Stimulated activated CD8-positive, alpha-beta memory T cell treated with anti-CD3 and anti-CD28 coated beads, Interleukin-2, amount 100 ng/mL, for 48 hours (primary cell): ENCODE measurements at places on chromosomes 3 and 15.
A peak's percentile ranks its signal among the peaks of the same experiment; 100 is the strongest.

- no peak for DNase-seq
Observed at GRCh38 chr15:54564166-54564565, 585.9 kb downstream of the UNC13C start.

GRCh38 chr3:8762607-8763377, 6.6 kb downstream of the OXTR start:
- no peak for DNase-seq

GRCh38 chr3:94423578-94423977, 360.7 kb downstream of the NSUN3 start:
- no peak for DNase-seq

- DNase-seq = no peak
Observed at GRCh38 chr3:54212723-54213122, 90.4 kb downstream of the CACNA2D3 start.

DNA sequence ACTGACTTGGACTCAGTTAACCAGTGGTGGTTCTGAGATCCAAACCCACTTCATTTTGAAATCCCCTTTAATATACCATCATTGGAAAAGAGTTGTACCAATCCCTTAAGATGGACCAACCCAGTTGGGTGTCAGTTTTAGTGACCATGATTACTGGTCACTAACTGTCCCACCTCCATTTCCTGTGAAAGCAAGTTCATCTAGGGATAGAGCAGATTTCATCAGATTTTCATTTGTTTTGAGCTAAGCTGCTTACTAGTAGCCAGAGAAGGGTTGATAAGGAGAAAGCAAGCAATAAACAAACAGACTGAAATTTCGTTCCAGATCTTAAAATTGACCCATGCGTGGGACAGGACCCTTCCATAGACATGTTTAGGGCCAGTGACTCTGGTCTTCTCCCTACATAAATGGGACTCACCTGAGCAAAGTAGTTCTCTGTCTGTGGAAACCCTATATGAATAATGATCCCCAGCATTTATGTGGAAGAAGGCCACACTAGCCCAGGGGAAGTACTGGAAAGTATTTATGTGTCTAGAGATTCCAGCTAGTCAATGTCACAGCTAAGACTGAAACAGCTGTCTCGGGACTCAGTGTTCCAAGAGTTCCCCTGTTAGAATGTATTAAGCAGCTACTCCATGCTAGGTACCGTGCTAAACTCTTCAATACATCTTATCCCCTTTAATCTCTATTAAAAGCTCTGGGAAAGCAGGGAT, 196.0 kb upstream of the BCL6 start:
- DNase-seq = no peak

DNA sequence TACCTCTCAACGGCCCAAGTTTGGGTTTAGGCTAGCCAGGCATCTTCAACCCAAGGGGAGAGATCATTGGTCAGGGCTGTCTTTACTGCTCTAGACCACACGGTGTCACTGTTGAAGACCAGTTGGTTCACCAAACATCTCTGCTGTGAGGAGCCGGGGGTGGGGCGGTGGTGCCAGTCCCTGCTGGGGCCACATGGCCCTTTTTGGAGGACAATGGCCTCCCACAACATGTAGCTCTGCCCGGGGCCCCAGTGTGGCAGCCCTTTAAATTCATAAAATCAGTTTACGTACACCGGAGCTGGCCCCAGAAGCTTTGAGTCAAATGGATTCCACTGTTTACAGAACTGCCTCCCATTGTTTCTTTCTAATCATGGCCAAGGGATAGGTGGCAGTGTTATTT, 19.1 kb upstream of the TM4SF18 start:
- DNase-seq = peak; percentile 4

DNA sequence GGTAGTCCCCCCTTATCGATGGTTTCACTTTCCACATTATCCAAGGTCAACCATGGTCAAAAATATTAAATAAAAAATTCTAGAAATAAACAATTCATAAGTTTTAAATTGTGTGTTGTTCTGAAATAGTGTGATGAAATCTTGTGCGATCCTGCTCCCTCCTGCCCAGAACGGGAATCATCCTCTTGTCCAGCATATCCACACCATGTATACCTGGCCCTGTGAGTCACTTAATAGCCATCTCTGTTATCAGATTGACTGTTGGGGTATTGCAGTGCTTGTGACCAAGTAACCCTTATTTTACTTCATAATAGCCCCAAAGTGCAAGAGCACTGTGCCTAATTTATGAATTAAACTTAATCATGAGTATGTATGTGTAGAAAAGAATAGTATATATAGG, 19.1 kb downstream of the FAM81A start:
- DNase-seq = no peak

DNA sequence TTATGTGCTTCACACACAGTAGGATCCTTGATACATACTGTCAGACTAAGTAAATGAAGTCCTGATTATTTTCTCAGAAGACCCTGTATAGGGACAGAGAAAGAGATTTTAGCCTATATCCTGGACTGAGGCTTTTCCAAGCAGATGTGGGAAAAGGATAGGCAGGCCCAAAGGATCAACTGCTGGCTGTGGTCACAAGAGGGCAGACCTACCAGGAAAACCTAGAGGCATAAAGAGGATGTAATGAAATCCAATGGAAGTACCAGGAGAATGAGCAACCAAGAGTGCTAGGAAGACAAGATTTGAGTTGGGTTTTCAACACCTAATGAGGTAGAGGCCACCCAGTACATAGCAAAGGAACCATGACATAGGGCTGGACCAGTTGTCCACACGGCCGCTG, 23.1 kb downstream of the DCLK3 start:
- DNase-seq = no peak

DNA sequence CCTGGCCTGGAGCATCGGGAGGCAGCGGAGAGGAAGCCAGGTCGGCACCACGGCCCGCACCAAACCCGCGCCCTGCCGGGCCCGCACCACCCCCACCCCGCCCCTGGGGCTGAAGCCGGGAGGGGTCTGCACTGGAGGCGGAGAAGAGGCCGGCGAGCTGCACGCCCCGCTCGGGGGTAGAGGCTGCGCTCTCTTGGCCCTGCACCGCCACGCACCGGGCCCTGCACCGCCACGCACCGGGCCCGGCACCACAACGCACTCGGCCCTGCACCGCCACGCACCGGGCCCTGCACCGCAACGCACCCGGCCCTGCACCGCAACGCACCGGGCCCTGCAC, 41.4 kb downstream of the MUC20 start:
- DNase-seq = no peak

DNA sequence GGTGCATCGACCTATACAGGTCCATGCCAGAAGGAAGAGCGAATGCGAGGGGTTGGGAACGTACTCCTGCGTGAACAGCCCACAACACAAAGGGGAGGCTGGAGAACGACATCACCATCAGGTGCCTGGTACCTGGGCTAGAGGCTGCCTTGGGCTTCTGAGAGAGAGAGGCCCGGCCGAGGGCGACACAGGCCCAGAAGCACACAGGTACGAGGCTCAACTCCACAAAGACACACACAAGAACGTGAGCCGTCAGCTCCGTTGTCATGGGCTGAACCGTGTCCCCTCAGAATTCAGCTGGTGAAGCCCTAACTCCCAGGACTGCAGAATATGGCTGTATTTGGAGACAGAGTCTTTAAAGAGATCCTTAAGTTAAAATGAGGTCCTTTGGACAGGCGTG, 134.3 kb downstream of the ATP10A start:
- DNase-seq = no peak

DNA sequence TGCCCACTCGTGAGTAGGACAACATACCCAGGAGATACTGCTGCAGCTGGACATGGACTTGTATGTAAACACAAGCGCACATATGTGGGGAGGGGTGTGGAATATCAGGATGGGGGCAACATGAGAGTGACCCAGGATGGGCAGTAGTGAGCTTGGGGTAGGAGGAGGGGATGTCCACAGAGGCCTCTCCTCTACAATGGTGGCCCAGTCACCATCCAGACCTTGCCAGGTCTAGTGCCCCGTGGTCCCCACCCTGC, 266 bp upstream of the ZBTB47 start:
- no peak for DNase-seq

DNA sequence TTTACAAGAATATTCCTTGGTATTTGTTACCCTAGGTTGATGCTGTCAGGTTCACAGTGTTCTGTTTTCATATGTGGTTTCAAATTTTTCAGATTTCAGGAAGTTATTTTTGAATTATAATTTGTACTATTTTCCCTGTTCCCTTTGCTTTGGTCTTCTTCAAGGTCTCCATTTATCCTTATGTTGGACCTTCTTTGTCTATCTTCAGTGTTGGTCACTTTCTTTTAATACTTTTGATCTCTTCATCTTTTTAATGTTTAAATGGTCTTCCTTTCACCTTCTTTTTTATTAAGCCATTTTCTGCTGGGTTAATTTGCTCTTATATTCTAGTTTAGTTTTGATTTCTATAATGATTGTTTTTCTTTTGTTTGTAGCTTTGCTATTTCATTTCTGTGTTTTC, 61.3 kb downstream of the KLHL25 start:
- no peak for DNase-seq

- DNase-seq = no peak
Observed at GRCh38 chr15:70936326-70936725, 43.7 kb downstream of the LRRC49 start.

DNA sequence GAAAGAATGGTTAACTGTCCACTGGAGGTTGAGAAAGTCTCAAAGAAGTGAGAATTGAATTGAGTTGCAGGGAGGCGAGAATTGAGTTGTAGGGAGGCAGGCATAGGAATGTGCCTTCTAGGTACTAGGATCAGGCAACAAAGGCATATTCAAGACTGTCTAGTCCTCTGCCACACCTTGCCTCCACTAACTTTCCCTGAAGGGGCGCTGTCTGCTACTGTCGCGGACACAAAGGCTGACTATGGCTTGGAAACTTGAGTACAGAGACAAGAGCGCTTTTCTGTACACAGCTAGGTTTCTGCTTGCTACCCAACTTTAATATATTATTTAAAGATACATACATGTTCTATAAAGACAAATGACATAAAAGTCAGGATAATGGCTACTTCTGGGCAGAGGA, 10.4 kb upstream of the FBXL22 start:
- no peak for DNase-seq

DNA sequence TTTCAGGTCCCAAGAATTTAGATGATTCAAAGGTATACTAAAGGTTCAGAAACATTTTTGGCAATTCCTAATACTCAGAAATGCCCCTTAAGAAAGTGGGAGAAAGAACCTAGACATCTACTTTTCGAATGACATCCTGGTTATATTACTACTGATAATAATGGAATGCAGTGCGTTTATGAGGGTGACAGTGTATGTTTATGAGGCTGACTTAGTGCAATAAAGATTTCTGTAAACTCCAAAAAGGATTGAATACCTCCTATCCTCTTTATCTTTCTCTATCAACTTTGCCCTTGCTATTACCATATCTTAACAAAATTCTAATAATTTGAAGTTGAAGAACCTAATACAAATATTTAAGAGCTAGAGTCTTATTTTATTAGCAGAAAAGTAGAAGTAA, 348.9 kb upstream of the EPHA6 start:
- DNase-seq = no peak

DNA sequence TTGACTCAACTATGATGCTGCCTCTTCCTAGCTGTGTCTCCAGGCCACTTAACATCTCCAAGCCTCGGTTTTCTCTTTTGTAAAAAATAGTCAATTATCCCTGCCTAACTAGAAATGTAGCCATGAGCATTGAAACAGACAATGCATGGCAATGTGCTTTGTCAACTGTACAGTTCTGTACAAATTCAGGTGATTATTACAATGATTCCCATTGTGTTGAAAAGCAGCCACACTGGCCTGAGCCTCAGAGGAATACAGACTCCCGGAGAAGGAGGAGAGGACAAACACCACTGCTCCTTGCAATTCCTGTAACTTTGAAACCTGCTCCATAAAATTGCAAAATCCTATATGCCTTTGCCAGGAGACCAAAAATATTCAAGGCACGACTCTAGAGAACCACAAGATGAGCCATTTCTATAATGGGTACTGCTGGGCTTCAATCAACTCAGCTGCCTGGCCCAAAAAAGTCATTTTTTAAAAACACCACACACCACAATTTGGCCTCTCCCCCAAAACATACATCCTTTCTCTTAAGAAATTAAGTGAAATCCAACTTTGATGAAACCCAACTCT, 28.6 kb downstream of the DAPK2 start:
- DNase-seq = no peak

DNA sequence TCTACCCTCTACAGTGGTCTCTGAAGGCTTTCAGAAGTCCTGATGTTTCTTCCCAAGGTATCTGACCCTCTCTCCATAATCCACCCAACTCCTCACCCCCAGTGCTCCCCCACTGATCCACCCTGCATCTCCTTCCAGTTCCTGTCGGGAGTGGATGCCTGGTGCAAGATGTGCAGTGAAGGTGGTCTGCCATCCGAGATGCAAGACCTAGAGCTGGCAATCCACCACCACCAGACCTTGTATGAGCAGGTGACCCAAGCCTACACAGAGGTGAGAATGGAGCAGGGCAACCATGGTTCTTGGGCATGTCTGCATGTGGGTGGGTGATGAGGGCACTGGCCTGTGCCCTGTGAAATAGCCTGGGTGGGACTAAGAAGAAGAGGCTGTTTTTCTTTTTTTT, 337.8 kb upstream of the ROPN1 start:
- DNase-seq = no peak

- DNase-seq = no peak
Observed at GRCh38 chr3:119145500-119146167, at the start of gene TEX55. TEX55 (plus strand) TSS chr3:119146165; CDS start chr3:119146190, 25 bp downstream.

- no peak for DNase-seq
Observed at GRCh38 chr15:44029003-44029402, 166.1 kb downstream of the FRMD5 start.

GRCh38 chr3:183545708-183546107, 9.8 kb downstream of the KLHL6 start:
- DNase-seq = no peak

DNA sequence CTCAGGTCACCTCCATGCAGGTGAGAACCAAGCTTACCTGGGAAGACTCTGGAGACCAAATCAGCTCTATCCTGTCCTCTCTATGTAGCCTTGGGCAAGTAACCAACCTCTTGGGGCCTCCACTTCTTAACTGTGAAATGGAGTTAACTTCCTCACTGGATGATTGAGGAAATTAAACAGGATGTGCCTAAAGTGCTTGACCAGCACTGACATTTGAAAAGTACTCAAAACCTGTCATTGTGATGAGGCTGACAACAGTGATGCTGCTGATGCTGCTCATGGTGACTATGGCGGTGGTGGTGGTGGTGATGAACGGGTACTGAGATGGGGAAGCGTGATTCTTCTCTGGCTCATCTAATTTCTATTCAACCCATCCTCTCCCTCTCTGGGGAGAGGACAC, 22.3 kb downstream of the VIPR1 start:
- no peak for DNase-seq

DNA sequence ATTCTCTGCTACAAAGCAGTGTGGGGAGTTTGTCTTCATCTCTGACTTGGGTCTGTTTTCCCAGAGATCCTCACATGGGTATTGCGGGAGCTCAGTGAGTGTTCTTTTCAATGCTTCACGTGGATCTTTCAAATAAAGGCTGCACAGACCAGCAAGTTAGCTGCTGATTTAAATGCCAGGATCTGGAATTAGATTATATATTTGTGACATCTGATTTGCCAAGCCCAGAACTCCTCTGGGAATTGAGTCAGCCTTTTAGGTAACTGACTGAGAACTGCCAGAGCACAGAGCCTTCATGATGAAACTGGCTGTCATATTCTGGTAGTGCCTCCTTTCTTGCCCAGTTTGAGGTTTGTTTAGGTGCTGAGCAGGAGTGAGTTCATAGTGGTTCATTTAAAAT, 14.7 kb downstream of the EDEM1 start:
- DNase-seq = no peak

- DNase-seq = no peak
Observed at GRCh38 chr3:37338500-37338899, 164.1 kb upstream of the LRRFIP2 start.

GRCh38 chr3:78857494-78858111, 910.2 kb downstream of the ROBO1 start:
- no peak for DNase-seq

- DNase-seq = no peak
Observed at GRCh38 chr3:2246873-2247648, 148.4 kb downstream of the CNTN4 start.
